ENCODE measurements at places on chromosomes 12 and 14.

DNA sequence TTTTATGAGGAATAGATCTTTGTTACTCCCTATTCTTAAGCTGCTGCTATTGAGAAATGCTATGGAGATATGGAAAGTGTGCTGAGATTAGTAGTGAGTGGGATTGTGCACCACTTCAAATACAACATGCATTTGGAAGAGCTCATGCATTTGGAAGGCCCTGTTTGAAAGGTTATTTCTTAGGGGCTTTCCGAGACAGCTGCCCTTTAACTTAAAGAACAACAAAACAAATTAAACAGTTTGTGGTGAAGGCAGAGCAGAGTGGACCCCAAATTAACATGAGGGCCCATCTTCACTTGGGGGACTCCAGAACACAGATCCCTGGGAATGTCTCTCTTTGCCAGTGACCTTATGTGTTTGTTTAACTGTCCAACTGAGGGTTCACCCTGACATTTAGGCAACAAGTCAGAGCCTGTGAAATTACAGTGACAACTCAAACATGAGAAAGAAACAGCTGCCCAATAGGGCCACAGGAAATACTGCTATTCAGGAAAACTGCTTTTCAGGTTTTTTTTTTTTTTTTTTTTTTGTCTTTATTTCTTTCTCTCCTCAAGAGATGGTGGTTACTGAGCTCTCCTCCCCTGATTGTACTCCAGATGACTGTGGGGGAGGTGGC is 41.4 kb upstream of the IGF1 start:
- DNase-seq = no peak

DNA sequence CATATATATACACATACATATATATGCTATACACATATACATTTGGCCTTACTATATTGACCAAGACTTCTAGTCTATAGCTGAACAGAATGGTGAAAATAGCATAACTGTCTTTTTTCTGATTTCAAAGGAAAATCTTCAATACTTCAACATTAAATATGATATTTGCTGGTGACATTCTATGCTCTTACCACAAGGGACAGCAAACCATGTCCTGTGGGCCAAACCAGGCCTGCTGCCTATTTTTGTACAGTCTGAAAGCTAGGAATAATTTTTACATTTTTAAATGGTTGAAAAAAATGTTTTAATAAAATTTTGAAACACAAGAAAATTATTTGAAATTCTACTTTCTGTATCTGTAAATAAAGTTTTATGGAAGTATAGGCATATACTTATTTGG is 63.6 kb downstream of the EML5 start:
- DNase-seq = peak; percentile 35

DNA sequence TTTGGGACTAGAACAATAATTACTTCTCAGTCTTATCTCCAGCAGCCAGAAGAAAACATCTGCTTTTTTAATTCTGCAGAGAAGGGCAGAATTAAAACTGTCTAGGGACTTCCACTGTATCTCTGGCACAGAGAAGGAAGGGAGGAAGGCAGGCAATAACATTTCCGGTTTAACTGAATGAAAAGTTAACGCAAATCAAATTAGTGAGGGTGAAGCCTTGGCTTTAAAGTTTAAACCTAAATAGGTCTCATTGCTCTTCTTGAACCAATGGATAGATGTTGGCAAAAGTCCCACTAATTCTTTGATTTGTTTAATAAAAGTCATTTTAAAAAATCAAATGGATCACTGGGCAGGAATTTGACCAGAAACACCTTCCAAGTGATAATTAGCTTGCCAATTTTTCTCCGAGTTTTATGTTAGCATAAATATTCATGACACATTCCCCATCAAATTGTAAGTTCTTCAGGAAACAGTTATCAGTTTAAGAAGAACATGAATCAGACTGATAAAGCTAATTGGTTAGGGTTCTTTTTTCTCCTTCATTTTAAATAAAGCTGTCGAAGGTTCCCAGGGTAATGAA is 181.9 kb downstream of the SLC15A5 start:
- no peak for DNase-seq

DNA sequence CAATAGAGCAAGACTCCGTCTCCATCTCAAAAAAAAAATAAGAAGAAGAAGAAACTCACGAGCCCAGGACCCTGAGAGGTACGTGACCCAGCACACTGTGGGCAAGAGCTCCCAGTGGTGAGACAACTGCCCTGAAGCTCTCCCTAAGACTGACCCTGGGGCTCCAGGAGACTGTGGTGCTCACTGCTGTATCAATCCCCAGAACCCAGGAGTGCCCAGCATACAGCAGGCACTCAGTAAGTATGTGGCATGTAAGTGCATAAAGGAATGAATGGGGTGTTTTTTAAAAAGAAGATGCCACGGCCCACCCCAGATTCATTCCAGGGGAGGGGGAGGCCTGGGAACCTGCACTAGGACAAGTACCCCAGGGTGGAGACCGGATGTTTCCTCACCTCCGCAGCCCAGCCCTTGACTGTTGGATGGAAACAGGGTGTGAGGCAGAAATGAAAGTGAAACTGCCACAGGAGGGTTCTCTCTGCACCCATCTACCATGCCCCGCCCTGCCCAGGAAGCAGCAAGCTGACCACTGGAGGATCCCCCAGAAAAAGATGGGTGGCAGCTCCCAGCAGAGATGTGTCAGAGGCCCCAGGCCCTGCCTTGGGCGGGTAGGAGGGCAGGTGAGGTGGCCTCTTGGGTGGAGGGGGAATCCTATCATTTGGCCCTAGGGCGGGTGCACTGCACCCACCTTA is 12.2 kb downstream of the ITPK1 start:
- no peak for DNase-seq

GRCh38 chr12:25058658-25059058 is 109.8 kb upstream of the BCAT1 start:
- DNase-seq = no peak

DNA sequence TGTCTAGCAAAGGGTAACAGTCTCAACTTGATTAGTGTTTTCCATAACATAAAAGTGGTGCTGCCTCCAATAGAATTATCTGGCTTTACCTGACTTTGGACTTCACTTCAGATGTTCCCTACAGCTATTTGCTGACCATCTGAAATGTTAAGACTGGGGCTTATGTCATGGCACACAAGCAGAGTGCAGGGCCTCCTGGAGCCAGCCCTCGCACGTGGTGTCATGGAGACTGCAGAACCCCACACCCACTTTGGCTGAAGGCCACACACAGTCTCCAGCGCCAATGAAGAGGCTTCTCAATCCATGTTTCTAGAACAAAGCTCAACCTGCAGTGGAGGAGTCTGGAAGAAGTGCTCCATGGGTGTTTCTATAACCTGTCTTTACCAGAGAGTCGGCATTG is 169.6 kb upstream of the FRMD6 start:
- DNase-seq = no peak

GRCh38 chr12:116463366-116463765 is 95.8 kb upstream of the MAP1LC3B2 start:
- no peak for DNase-seq

GRCh38 chr14:100035700-100036099 is 29.5 kb upstream of the EVL start:
- DNase-seq = no peak

GRCh38 chr12:40727774-40728483 is 35.7 kb downstream of the CNTN1 start:
- no peak for DNase-seq

- no peak for DNase-seq
These were observed 19.5 kb upstream of the FZD10 start for GRCh38 chr12:130142736-130143135.

DNA sequence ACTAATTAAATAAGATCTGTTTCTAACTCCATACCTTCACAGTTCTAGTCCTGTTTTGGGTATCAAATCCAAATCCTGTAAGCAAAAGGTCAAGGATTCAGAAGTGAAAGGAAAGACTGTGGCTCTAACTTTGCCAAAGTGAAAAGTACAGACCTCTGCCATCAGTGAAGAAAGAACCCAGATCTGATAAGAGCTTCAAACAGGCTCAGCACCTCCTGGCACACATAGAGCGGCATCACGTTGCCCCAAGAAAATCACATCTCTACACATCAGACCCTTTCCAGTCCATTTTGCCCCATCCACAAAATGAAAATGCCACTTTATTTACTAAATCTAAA is 23.2 kb downstream of the CLIP1 start:
- DNase-seq = no peak

GRCh38 chr12:18932715-18933114 is 194.8 kb downstream of the CAPZA3 start:
- DNase-seq = no peak

- DNase-seq = no peak
These were observed 5.1 kb downstream of the LHX5 start for GRCh38 chr12:113466454-113467141.

DNA sequence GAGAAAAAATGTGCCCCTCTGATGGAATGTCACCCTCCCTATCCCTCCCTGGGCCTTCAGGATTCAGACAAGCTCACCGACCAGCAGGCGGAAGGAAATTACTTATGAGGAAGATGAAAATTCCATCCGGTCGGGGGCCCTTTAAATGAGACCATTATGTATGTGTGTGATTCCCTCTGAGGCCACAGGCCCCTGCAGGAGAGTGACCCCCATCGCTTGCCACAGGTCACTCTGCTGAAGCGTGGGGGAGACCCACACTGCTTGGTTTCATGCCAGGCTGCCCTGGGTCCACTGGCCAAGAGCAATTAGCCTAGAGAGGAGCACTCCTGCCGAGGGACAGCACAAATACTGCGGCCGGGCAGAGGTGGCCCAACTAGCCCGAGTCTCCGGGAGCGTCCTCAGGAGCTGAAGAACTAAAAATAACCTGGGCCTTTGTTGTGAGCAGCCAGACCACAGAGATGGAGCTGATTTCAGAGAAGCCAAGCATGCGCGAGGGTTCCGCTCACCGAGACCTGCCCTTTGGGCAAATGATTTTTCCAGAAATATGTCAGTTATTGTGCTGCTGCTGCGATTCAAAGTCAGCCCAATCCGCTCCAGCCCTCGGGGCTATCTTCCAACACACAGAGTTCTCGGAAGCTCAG is 276.4 kb downstream of the DPF3 start:
- DNase-seq = no peak

DNA sequence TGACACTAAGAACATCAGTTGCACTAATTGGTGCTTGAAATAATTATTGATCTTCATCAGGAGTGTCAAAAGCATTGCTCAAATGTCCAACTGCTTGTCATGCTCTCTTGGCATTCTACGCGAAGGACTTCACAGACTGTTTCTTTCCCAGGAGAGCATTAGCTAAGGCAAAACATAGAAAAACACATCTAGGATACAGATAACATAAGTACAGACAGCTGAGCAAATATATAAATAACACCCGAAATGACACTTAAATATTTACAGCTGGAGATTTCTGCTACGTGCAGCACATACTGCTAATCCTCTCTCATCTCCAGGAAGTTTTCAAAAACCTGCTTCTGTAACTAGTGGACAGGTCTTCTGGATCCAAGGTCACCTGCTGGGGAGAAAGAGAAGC is 120.0 kb upstream of the PRMT8 start:
- no peak for DNase-seq

GRCh38 chr12:20722142-20722541 is 27.0 kb downstream of the SLCO1C1 start:
- DNase-seq = no peak

DNA sequence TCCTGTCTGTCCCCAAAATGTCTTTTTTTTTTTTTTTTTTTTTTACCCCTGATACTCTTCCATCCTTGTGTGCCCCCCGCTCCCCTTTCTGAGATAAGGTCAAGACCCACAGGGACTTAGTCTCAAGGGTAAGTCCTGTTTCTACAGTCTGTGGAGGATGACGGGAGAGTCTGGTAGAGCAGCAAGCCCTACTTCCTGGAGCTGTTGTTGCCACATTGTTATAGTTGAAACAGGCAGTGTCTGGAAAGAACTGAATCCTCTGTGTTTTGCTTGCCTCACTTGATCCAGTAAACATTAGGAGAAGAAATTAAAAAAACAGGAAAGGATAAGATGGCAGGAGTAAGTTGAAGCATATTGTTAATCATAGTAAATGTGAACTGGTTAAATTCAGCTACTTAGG is 45.5 kb downstream of the ZNF664 start:
- DNase-seq = no peak

- no peak for DNase-seq
These were observed 179.0 kb downstream of the FOXN3 start for GRCh38 chr14:89237921-89238529.

DNA sequence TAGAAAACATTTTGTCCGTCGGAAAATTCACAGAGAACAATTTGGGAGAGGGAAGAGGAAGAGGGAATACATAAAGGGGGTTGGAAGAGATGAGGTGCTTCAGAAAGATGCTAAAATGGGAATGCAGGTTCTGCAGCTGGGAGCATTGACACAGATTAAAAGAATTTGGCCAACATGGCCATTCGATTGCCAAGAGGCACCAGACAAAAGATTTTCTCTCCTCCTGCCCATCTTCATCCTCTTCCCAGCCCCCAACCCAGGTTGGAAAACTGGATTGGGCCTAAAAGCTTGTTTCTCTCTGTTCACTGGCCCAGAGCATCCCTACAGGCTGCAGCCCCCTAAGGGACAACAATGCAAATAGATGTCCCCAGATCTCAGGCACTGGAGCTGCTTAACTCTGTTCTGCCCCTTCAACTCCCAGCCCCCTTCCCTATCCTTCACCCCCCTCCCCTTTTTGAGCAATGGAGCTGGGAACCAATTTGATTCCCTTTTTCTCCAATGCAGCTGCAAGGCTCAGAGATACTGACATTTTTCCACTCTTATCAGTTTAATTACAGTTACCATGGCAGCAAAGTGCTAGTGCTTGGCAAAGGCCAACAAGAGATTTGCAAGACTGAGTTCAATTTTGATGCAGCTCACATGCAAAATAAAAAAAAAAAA is 1.9 kb downstream of the LMO3 start:
- DNase-seq = no peak

GRCh38 chr14:65100922-65101541 is 1.3 kb downstream of the MAX start:
- no peak for DNase-seq

GRCh38 chr12:68945255-68945654 is 12.3 kb upstream of the CPM start:
- DNase-seq = no peak

GRCh38 chr12:356276-356988 is 32.7 kb downstream of the KDM5A start:
- DNase-seq = no peak

DNA sequence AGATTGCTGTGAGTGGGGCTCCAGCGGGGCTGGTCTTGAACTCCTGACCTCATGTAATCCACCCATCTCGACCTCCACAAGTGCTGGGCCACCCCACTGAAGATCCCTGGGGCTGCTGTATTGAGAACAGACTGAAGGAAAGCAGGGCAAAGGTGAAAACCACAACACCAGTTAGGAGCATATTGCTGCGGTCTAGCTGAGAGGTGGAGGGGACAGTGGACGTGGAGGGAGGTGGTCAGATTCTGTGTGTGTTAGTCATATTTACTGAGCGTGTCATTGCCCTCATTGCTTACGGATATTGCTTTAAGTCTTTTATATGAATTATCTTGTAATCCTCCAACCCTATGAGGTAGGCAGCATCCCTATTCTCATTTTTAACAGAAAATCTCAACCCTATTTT is 69.0 kb upstream of the OVCH1 start:
- DNase-seq = no peak

GRCh38 chr12:31597066-31597465 is 6.1 kb upstream of the DENND5B start:
- no peak for DNase-seq

DNA sequence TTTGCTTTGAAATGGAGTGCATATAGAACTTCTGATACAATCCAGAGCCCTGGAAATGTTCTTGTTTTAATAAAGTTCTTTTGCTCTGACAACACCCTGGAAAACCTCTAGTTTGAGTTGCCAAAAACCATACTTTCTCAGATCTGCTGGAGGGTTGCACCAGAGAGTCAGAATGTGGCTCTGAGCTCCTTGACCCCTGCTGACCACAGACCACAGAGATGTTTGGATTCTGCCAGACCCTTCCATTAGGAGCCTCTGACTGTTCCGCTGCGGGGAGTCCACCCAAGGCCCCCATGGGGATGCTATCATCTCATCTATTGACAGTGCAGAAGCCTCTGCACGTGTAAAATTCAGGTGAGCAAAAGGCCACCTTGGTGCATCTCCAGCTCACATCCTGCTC is 332.6 kb downstream of the GLT1D1 start:
- DNase-seq = no peak

Measured in D341Med (cell line).